ENCODE measurements at places on chromosomes 12 and 14.

GRCh38 chr14:54535646-54536045, 25.9 kb downstream of the CGRRF1 start:
- no peak for DNase-seq

DNA sequence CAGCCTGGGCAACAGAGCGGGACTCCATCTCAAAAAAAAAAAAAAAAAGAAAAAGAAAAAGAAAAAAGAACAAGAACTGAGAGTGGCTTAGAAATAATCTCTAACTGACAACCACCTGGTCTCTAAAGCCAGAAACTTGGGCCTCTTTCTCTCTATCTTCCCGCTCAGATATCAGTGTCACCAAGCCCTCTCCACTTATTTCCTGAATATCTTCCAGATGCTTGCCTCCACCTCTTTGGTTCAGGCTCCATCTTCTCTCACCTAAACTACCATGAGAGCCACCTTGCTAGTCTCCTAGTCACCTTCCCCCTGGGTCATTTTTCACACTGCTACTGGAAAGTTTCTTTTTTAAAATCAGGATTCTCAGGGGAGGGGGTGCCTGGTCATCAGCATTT, 1.8 kb upstream of the TM9SF1 start:
- no peak for DNase-seq

DNA sequence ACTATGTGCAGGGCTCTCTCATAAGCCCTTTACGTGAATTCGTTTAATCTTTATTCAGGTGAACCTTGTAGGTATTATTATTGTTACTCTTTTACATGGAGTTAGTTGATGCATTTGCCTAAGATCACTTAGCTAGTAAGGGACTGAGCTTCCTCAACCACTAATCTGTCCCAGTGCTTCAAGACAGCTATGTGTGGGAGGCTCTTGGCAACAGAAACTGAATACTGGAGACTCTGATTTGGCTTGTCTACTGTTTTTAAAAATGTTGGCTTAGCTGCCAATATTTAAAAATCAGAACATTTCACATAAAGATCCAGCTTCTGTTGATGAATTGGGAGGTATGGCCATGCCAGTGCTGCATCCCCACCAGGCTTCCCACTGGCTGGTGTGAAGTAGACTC, 6.8 kb downstream of the KNTC1 start:
- no peak for DNase-seq

GRCh38 chr12:13864081-13864673, 117.2 kb downstream of the GRIN2B start:
- DNase-seq = peak; percentile 61

- no peak for DNase-seq
These were observed 4.9 kb downstream of the KHNYN start for GRCh38 chr14:24434676-24435075.

DNA sequence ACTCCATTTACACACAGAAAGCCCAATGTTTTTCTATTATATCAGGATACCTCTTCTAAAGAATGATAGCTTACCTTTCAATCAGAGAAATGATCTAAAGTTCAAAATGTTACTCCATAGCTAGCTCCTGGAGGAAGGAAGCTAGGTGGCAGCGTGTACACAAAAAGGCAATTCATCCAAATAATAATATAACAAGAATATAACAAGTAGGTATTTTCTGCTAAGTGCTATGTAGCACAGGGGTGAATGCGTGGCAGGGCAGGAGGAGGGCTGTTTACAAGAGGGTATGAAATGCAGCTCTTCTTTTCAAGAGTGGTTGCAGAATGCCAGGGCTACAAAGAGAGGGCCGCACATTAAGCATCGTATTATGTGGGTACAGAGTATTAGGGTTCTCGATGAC, 663 bp upstream of the SNAPC1 start:
- DNase-seq = no peak
